ENCODE measurements at places on chromosomes 6 and 20. TPM values are rescaled to one million over a fixed set of nuclear protein-coding genes. Genes with fewer than 3 reads are reported as not detected.

DNA sequence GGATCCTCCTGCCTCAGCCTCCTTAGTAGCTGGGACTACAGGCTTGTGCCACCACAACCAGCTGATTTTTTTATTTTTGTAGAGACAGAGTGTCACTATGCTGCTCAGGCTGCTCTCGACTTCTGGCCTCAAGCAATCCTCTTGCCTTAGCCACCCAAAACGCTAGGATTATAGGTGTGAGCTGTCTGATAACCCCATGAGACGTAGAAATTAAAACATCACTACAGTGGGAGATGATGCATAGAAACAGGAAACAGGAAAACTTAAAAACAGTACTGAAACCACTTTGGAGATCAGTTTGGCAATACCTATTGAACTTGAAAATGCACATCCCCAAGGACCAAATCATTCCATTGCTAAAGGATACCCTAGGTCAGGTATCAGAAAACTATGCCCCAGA is 10.8 kb downstream of the SENP6 start:
- H3K27ac ChIP-seq = peak overlapping the region; percentile 73
- no peak for DNase-seq
- no peaks in the 10 kb centered on the region for H3K27me3 ChIP-seq
- no peaks in the 10 kb centered on the region for H3K36me3 ChIP-seq

DNA sequence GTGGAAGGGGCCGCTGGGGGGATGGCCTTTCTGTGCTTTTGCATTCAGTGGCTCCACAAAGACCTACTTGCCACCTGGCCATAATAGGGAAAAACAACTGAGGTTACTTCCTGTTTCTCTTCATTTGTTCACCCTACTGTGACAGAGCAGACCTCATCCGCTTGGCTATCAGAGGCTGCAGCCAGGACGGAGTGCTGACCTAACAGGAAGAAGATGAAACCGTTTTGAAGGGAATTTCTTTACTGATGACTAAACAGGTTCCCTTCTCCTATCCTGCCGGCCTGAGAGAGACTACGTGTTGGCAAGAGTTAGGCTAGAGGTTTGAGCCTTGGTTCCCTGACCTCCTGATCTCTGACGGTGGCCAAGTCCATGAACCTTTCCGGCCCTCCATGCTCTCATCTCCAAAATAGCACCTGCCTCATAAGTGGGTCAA is 21.3 kb downstream of the PRR18 start:
- H3K4me1 ChIP-seq = no peaks in the 10 kb centered on the region
- no peak overlapping the region for H3K4me3 ChIP-seq
- H3K27ac ChIP-seq = no peak overlapping the region

GRCh38 chr20:33549229-33549999 is 59.5 kb downstream of the CBFA2T2 start:
- no peak overlapping the region for H3K27ac ChIP-seq
- DNase-seq = no peak
- peaks cover 9% of the 10 kb centered on the region for H3K4me1 ChIP-seq
- no peaks in the 10 kb centered on the region for H3K36me3 ChIP-seq
- H3K4me3 ChIP-seq = no peak overlapping the region

- peak overlapping the region; percentile 55 for H3K4me3 ChIP-seq
- peaks cover 19% of the 10 kb centered on the region for H3K4me1 ChIP-seq
- H3K27ac ChIP-seq = peak overlapping the region; percentile 32
- H3K36me3 ChIP-seq = peaks cover 23% of the 10 kb centered on the region
- H3K27me3 ChIP-seq = no peaks in the 10 kb centered on the region
- DNase-seq = no peak
Measured at GRCh38 chr6:52285177-52286068, 881 bp upstream of the MCM3 start.

DNA sequence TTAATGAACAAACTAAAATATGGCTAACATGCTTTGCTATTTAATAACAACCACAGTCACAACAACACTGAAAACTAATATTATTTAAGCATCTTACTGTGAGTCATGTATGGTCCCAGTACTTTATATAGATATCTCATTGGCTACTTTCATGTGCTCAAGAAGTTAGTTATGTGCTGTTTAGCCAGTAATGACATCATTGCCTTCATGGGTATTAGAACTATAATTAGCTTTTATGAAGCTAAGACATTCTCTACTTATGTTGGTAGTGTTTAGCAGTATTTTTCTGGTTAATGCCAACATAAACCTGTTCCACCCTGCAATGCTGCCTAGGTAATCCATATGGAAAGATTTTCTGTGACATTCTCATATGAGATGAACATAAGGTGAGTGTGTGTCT is 56.1 kb downstream of the ADGRG6 start:
- no peak for DNase-seq
- H3K4me3 ChIP-seq = no peak overlapping the region
- H3K4me1 ChIP-seq = no peaks in the 10 kb centered on the region
- no peaks in the 10 kb centered on the region for H3K36me3 ChIP-seq
- H3K27ac ChIP-seq = no peak overlapping the region
- no peaks in the 10 kb centered on the region for H3K27me3 ChIP-seq

GRCh38 chr20:51871943-51872342 is 69.6 kb upstream of the SALL4 start:
- no peak overlapping the region for H3K27ac ChIP-seq
- no peaks in the 10 kb centered on the region for H3K27me3 ChIP-seq
- H3K36me3 ChIP-seq = no peaks in the 10 kb centered on the region
- no peak for DNase-seq
- no peaks in the 10 kb centered on the region for H3K4me1 ChIP-seq
- no peak overlapping the region for H3K4me3 ChIP-seq

DNA sequence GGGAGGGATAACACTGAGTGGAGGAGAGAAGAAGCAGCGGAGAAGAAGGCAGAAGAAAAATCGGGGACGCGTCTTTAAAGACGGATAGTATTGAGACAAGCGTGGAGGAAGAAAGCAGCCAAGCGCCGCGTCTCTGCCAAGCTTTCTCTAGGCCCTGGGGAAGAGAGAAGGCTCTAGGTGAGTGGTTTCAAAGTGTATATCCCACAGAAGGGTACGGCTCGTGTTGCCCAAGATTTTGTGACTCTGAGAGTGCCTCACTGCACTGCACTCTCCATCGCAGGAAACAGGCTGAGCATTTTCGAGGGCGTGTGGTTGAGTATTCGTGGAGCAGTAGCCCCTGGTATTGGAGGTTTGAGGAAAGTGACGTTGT is 185.4 kb downstream of the TRIM27 start:
- H3K36me3 ChIP-seq = no peaks in the 10 kb centered on the region
- H3K27ac ChIP-seq = no peak overlapping the region
- H3K27me3 ChIP-seq = no peaks in the 10 kb centered on the region
- no peaks in the 10 kb centered on the region for H3K4me1 ChIP-seq

DNA sequence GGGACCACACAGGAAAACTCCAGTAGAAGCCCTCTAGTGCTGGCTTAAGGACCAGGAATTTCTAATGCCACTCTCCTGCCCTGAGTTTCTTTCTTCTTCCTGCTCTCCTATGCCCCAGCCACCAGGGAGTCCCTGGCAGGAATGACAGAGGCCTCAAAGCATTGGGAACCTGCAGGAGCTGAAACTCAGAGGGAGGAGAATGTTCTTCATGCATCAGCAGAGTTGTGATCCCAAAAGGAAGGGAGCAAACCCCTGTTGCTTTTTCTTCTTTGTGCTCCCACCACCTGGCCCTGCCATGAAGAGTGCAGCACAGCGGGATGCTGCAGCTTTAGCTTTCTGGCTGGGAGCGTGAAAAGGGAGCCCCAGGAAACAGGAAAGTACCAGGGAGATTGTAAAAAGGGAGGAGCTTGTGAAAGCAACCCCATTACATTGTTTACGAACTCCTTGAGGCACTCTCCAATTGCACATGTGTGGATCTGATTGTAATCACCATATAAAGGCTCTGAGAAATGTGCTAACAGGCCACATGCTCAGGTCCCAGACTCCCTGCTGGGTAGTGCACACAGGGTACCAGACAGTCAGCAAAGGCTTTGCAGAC is 34.7 kb upstream of the FKBP1A start:
- no peak overlapping the region for H3K4me3 ChIP-seq
- no peak for DNase-seq
- no peaks in the 10 kb centered on the region for H3K36me3 ChIP-seq
- H3K4me1 ChIP-seq = no peaks in the 10 kb centered on the region
- H3K27ac ChIP-seq = no peak overlapping the region

GRCh38 chr6:33428224-33428965 is 8.5 kb downstream of the SYNGAP1 start:
- H3K27ac ChIP-seq = peak overlapping the region; percentile 99
- no peaks in the 10 kb centered on the region for H3K27me3 ChIP-seq
- peak overlapping the region; percentile 19 for H3K4me3 ChIP-seq
- H3K36me3 ChIP-seq = peaks cover 8% of the 10 kb centered on the region
- DNase-seq = no peak
- H3K4me1 ChIP-seq = peaks cover 37% of the 10 kb centered on the region

DNA sequence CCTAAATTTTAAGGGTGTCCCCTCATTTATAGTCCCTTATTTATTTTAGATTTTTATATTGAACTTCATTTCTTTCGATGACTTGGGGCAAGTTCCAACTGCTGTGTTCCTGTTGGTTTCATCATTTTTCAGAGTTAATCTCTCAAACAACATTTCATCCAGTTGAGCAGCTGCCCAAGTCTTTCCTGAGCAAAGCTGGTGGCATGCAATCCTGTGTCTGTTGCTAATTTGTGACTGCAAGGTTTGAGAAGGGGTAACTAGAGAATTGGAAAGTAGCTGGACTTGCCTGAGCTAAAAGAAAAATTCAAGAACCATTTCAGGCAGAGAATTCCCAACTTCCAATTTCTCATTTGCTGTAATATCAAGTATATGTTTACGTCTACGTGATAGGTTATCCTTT is 881.5 kb upstream of the SLC35B3 start:
- H3K4me3 ChIP-seq = no peak overlapping the region
- no peaks in the 10 kb centered on the region for H3K36me3 ChIP-seq
- H3K4me1 ChIP-seq = no peaks in the 10 kb centered on the region
- H3K27ac ChIP-seq = no peak overlapping the region
- H3K27me3 ChIP-seq = no peaks in the 10 kb centered on the region
- DNase-seq = no peak

DNA sequence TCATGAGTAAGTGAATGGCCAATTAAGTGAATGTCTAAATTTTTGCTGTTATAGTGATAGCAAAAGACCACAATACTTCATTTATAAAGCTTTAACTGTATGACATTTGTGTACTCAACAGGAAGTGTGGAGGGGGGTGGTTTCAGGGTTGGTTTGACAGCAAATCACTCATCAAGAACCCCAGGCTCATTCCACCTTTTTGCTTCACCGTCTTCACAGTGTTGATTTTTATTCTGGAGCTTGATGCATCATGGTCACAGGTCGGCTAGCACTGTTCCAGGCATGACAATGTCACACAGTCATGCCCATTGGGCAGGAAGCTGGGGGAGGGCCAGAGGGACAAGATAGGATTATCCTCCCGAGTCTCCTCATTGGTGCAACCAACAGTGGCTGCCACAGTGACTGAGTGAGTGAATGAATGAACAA is 75.0 kb downstream of the MDGA1 start:
- peaks cover 33% of the 10 kb centered on the region for H3K27me3 ChIP-seq
- H3K4me3 ChIP-seq = no peak overlapping the region

DNA sequence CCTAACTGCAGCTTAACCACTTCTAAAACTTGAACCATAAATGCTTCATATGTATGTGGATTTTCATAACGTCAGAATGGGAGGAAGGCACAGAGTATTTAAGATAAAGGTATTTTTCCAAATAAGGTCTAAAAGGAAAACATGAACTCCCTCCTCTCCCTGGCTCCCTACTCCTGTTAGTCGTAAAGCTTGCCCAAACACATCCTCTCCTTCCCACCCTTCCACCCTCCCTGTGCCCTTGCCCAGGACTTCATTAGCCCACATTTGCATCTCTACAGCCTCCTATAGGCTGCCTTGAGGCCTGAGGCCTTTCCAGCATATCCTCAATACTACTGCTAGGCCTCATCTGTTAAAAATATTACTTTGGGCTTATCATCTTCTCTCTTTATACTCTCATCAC is 17.1 kb upstream of the SMIM13 start:
- no peak overlapping the region for H3K27ac ChIP-seq
- no peaks in the 10 kb centered on the region for H3K4me1 ChIP-seq
- no peak overlapping the region for H3K4me3 ChIP-seq
- H3K36me3 ChIP-seq = no peaks in the 10 kb centered on the region
- no peaks in the 10 kb centered on the region for H3K27me3 ChIP-seq

DNA sequence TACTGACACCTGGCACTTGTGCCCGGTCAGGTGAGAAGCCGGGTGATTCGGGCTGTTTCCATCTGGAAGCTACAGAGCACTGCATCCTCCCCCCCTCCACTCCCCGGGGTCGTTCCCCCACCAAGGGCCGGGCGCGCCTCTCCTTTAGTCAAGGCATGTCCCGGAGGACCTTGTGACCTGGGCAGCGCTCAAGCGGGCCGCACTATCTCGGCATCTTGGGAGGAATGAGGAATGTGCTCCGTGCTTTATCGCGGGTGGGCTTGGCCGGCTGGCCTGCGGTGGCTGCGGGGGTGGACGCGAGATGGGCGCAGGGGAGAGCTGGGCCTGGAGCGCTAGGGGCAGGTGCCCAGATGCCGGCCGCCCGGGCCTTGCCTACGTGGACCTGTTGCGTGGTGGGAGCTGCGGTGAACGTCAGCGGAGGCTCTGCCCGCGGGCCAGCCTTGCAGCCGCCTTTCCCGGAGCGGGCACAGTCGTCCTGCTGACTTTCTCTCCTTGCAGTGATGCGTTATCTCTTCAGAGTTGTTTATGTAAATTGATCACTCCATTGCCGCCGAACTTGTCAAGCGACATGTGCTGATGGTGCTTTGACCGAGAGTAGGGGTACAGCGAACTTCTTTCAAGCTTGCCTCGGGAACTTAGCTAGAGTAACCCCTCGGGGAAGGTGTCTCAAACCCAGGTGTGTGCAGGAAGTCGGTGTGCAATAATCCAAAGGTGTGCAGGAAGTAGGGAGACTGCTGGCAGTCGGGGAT is 1.1 kb downstream of the LRRC1 start:
- peak overlapping the region; percentile 83 for H3K27ac ChIP-seq
- no peaks in the 10 kb centered on the region for H3K36me3 ChIP-seq
- H3K4me1 ChIP-seq = no peaks in the 10 kb centered on the region
- H3K4me3 ChIP-seq = peak overlapping the region; percentile 89
- H3K27me3 ChIP-seq = no peaks in the 10 kb centered on the region
- no peak for DNase-seq

- no peaks in the 10 kb centered on the region for H3K36me3 ChIP-seq
- no peak for DNase-seq
- no peak overlapping the region for H3K27ac ChIP-seq
- no peak overlapping the region for H3K4me3 ChIP-seq
Measured at GRCh38 chr6:156698239-156699016, 78.8 kb upstream of the ARID1B start.

DNA sequence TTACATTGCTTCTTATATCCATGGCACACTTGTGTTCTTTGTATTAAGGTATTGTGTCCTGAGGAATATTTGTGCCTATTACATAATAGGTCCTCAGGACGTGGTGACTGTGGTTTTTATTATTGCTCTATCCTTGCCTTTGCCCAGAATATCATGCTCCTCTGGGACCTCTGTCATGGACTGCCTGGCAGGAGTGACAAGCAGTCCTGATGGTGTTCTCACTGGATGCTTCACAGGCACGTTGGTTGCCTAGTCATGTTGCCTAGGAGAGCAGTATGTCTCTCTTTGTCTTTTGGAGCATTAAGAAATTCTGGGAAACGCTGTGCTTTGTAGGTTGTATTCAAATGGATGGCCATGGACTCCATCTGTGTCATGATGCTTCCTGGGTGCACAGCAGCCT is 24.7 kb upstream of the MROH8 start:
- H3K27me3 ChIP-seq = no peaks in the 10 kb centered on the region
- peaks cover 6% of the 10 kb centered on the region for H3K36me3 ChIP-seq
- H3K27ac ChIP-seq = no peak overlapping the region
- no peak overlapping the region for H3K4me3 ChIP-seq
- no peak for DNase-seq

The CEP85L gene
- total RNA-seq = 30.1 TPM

The MAPK14 gene
- 73.5 TPM for total RNA-seq

The SIRPG gene
- total RNA-seq = not detected

The C20orf141 gene
- total RNA-seq = not detected

The CGAS gene
- total RNA-seq = 7.2 TPM

The GTSF1L gene
- not detected for total RNA-seq

The ARMH2 gene
- total RNA-seq = not detected

The MATN4 gene
- total RNA-seq = not detected

The IL17A gene
- not detected for total RNA-seq

The DEFB132 gene
- 0.66 TPM for total RNA-seq

The FLRT3 gene
- total RNA-seq = 13.3 TPM

All from tibial nerve (tissue), 4 donors.